ENCODE measurements at places on chromosomes 5 and 9.

GRCh38 chr9:133130685-133131244, 9.7 kb upstream of the RALGDS start:
- DNase-seq, result peak; percentile 36

DNA sequence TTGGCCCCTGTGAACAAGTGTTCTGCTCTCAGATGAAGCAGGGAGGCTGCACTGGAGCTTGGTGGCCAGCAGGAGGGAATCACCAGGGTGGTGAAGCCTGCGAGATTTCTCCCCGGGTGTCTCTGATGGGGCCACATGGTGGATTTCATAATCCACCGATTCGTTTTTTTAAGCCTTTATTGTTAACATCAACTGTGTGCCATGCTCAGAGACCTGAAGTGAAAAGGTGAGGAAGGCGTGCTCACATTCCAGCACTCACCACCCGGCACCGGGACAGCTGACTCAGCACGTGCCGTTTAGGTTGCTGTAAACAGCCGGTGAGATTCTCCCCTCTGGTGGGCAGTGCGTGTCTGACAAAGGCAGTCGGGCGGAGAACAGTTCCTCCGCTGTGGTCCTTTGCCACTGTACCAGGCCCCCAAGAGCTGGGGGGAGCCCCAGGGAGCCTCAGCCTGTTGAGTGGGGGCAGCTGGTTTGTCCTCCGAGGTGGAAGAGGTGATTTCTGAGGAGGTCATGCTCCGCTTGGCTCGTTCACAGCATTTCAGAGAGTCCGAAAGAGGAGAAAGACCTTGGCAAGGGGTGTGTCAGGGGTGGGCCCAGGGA, 12.7 kb upstream of the AHRR start:
- DNase-seq, result no peak

- no peak for DNase-seq
Observed at GRCh38 chr5:129361441-129362025, 98.6 kb upstream of the ADAMTS19 start.

DNA sequence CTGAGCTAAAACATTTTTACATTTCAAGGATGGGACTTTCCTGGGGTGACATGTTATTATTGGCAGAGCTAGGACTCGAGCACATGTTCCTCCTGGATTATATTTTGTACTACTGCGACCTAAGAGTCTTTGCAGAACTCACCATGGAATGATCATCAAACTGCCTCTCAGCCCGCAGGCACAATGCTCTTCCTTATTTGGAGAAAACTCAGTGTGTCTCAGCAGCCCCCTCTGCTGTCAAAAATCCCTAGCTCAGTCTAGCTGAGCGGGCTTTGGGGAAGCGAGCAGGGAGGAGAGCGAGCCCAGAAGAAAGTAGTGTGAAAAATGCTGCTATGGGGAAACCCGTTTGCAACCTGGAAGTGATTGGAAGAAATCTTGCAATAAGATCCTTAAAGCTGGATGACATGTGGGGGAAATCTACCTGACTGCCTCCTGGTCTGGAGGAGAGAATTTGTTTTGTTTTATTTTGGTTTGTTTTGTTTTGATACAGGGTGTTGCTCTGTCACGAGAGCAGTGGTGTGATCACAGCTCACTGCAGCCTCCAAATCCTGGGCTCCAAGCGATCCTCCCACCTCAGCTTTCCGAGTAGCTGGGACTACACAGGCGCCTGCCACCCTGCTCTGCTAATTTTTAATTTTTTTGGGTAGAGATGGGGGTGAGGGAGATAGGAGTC, 89.9 kb upstream of the CLINT1 start:
- DNase-seq, result peak; percentile 68

DNA sequence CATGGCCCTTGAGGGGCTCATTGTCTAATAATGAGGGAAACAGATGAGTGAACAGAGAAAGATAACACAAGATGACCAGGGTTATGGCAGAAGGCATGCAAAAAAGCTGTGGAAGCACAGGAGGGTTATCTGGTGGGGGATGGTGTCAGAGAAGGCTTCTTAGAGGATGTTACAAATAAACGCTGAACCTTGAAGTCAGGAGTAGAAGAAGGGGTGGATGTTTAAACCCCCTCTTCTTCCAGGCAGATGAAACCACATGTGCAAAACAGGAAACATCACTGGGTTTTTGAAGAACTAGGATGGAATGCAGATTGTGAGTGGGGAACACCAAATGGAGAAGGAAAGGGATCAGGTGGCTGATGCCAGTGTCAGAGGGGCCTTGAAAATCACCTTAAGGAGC, 41.8 kb upstream of the NR5A1 start:
- no peak for DNase-seq

GRCh38 chr5:53355931-53356330, 124.5 kb upstream of the FST start:
- DNase-seq, result no peak

DNA sequence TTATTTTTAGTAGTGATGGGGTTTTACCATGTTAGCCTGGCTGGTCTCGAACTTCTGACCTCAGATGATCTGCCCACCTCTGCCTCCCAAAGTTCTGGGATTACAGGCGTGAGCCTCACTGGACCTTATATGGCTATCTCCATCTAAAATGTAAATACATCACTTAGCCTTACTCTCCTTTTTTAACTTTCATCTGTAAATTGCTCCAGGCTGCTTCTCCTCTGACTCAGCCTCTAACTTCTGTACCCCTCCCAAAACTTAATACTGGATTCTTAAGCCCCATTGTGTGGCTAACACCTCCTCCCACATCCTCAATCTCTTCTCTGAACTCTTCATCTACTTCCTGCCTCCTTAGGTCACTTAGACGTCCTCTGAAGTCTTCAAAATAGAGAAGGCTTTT, 4.0 kb downstream of the SNX30 start:
- DNase-seq, result no peak

DNA sequence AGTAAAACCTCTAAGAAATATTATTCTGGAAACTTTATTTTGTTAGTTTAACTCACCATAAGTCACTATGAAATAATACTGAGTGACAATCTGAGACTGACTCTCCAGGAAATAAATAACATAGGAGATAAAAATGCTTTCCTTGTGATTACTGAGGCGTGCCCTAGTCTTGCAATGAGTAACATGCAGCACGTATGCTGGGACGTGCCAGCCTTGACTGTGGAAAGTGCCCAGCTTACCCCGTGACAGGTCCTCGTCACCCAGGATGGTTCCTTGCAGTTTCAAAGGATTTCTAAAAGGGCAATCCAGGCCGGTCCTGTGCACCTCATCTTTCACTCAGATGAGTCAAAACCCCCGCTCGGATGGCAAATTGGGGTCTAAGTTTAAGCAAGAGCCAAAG, 720.8 kb upstream of the ADAMTS16 start:
- no peak for DNase-seq

DNA sequence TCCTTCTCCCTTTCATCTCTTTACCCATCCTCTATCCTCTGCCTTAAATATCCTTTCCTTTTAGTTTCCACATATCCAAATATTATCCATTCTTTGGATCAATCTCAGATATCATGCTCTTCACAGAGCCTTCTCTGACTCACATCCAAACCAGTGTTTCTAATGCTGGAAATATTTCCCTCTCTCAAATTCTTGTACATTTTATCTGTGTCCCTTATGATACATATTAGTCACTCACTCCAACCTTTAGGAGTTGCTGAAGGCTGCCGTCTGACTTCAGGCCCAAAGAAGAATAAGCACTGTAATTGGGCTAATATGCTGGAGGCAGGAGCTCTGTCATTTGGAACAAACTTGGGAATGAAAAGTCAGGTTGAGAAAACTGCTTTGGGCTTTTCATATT, 156.4 kb upstream of the RUSC2 start:
- DNase-seq, result no peak

GRCh38 chr5:134129411-134130238, 15.1 kb downstream of the TCF7 start:
- no peak for DNase-seq

DNA sequence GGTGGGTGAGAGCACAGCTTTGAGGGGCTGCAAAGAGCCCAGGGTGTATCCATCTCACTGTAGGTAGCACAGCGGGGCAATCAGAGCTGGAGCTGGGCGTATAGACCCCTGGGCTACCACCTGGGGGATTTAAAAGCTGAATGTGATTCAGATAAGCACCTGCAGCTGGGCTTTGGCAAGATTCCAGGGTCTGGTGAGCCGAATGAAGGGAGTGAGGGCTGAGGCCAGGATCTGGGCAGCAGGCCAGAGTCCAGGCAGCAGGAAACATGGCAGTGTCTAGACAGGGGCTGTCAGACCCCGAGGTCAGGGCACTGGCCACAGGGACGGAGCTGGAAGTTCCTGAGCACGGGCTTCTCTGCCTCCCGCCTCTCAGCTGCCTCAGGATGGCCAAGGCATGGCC, 8.7 kb downstream of the ASS1 start:
- no peak for DNase-seq

DNA sequence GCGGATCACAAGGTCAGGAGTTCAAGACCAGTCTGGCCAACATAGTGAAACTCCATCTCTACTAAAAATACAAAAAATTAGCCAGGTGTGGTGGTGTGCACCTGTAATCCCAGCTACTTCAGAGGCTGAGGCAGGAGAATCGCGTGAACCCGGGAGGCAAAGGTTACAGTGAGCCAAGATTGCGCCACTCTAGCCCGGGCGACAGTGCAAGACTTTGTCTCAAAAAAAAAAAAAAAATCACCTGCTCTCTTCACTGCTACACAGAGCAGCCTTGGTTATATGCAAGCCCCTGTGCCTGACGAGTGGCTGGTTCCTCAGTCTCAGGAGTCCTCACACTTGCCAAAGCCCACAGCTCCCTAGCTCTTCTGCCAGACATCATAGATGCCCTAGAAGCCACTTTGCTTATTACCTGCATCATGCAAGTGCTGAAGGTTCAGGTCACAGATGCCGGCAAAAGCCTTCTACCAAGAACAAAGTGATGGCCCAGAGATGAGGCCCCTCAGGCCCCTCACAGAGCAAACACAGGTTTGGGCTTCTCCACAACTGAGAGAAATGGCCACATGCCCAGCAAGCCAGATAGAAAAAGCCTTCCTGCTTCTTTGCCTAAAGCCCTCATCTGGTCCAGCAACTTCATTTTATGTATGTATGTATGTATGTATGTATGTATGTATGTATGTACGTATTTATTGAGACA, 176.4 kb downstream of the AUH start:
- DNase-seq, result no peak

- DNase-seq, result no peak
Observed at GRCh38 chr5:36796155-36796554, 80.4 kb upstream of the NIPBL start.

- DNase-seq, result no peak
Observed at GRCh38 chr5:10493884-10494283, 52.2 kb downstream of the ROPN1L start.

DNA sequence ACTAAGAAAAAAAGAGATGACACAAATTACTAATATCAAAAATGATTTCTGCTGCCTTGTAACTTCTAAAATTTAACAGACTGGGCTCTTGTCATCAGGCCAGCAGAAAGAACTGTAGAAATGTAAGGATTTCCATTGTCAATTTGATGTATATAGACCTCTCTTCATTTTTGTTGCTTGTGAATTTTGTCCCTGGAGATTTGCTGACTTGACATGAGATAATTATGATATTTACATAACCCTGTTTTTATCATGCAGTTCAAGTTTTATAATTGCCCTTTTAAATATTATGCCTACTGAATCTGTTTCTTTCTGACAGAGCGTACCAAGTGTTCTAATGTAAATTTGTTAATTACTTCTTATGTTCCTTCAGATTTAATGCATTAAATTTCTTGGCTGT, 23.9 kb downstream of the TMEM215 start:
- no peak for DNase-seq

DNA sequence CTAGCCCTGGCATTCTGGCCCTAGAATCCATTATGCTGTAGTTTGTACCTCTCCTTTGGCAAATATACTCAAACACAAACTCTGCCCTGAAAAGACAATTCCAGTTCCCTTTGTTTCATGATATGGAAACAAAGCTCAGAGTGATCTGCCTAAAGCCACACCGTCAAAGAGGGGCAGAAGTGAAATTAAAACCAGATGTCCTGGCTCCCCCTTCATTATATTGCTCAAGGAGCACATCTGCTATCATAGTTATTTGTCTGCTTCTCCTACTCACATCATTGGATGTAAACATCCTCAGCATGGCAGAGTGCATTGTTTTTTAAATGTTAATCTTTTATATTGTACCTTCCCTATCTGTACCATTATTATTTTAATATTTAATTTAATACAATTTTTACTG, 266.7 kb upstream of the SMARCA2 start:
- DNase-seq, result no peak

- no peak for DNase-seq
Observed at GRCh38 chr5:135868681-135869080, 27.0 kb downstream of the IL9 start.

GRCh38 chr5:168836603-168837231, 257.5 kb upstream of the PANK3 start:
- DNase-seq, result no peak

DNA sequence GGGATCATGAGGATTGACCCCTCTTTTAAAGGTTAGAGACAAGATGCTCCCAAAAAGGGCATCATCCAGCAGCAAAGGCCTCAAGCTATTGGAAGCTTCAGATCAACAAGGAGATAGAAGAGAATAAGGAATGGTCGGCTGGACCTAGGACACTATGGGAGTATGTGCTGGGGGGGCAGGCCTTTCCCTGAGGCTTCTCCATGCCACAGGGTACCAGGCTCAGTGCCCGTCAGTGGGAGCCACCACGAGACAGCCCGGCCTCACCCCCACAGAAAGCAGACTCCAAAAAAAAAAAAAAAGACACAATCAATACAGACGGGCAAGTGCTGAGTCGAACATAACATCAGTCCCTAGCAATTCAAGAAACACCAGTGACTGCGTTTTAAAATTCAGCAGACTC, 117.4 kb downstream of the KLHL3 start:
- no peak for DNase-seq

All from activated T-helper 2 cell treated with anti-CD3 and anti-CD28 coated beads, Interferon-gamma antibody, Interleukin-2, Interleukin-4, amounts not matched to agents 10 μg/mL and 5 μg/mL and 100 μg/mL, durations not matched to agents 14 hours and 24 hours and 36 hours (primary cell).